ENCODE measurements at places on chromosomes 5 and 9.

- no peak for DNase-seq
Measured at GRCh38 chr5:30650311-30650710, 543.2 kb upstream of the CDH6 start.

GRCh38 chr9:127004946-127005769 lies 90.6 kb downstream of the RALGPS1 start:
- DNase-seq: peak; percentile 75

DNA sequence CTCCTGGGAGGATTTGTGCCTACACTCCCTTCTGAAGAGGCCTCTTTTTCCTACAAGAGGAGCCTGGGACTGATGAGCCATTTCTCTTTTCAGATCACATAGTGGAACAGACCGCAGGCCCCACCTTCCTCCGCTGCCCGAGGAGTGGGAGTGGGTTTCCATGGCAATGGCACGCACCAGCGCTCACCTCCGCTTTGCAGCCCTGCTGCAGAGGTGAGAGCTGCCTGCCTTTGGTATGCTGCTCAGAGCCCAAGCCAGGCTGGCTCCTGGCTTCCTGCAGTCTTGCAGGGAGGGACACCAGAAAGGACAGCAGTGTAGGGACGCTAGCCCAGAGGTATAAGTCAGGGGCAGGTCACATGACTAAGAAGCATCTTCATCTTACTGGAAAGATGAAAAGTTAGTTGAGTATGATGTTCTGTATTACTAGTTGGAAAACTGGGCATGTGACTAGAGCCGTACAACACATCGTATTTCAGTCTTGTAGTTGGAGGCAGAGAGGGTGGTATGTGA lies 12.4 kb downstream of the PTTG1 start:
- peak; percentile 5 for DNase-seq

GRCh38 chr5:63563008-63563917 lies 399.0 kb downstream of the HTR1A start:
- DNase-seq: no peak

DNA sequence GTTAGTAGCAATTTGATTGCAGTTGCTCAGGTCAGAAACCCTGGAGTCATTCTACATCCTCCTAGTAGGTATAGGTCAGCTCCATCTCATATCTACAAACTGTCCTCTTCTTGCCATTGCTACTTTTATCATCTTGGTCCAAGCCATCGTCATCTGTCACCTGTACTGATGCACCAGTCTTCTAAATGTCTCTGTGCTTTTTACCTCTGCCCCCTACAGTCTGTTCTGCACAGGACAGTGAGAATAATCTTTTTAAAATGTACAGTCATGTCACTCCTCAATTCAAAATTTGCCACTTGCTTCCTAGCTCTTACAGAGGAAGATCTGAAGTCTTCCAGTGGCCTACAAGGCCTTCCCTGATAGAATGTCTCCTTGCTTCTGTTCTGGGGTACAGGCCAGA lies 6.8 kb downstream of the NNT start:
- no peak for DNase-seq

DNA sequence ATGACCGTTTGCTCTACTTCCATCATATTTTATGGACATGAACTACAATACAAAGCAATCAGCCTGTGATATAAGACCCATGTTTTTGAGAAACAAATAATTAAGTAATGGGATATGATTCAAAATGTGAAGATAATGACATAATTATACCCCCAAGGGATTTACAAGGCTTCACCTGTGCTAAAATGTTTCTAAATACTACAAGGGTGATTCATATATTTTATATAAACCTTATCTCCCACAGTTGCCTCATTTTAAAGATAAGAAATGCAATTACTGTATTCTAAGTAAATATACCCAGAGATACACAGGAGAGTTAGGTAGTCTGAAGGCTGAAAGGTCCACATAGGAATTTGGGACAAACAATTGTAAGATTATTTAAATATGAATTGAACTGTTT lies 662.0 kb upstream of the CHD1 start:
- DNase-seq: no peak

DNA sequence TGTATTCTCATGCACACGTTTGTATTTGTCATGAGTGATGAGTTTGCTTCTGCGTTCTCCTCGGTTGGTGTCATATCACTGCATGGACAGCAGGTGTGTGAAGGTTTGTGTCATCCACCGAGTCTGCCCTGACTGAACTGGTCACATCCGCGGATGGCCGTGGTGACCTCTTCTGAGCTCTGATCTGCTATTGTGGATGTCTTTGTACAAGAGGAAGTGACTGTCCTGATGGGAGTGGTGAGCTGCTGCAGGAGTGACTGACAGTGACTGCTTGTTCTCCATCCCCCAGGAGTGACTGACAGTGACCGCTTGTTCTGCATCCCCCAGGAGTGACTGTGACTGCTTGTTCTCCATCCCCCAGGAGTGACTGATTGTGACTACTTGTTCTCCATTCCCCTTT lies 69.9 kb downstream of the EHMT1 start:
- DNase-seq: no peak

- no peak for DNase-seq
Measured at GRCh38 chr9:115633104-115633503, 515.1 kb upstream of the TNC start.

DNA sequence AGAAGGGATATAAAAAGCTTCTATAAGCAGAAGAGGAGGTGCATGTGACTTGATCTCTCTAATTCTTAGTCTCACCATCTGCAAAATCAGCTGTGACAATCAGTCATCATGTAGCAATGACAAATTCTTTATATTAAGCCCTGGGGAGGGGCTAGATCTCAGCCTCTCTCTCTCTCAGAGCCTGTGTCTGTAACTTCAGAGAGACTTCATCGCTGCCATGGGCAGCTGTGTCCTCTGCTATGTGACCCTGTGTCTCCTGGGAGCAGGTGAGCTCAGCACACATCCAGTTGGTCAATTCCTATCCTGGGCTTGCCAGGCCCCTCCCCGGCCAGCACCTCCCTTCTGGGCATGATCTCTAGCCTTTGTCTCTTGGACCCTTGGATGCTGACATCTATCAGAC lies 109.6 kb downstream of the ANKRD18B start:
- no peak for DNase-seq

GRCh38 chr5:148739023-148739422 lies 84.7 kb upstream of the HTR4 start:
- DNase-seq: no peak

DNA sequence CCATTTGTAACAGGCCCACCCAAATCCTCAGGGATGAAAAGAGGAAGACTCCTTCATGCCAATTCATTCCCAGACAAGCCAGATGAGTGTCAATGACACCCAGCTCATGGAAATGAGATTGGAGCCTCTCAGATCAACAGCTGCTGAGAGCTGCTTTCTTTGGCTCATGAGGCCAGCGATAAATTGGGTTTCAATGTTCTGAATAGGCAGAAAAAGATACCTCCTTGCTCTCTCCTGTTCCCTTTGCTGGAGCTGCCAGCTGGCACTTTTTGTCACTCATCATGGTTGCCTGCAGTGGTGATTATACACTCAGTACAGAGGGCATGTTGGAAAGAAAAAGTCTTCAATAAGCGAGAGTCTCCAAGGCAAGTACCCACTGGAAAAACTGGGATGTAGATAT lies 47.1 kb downstream of the SH3RF2 start:
- DNase-seq: no peak

DNA sequence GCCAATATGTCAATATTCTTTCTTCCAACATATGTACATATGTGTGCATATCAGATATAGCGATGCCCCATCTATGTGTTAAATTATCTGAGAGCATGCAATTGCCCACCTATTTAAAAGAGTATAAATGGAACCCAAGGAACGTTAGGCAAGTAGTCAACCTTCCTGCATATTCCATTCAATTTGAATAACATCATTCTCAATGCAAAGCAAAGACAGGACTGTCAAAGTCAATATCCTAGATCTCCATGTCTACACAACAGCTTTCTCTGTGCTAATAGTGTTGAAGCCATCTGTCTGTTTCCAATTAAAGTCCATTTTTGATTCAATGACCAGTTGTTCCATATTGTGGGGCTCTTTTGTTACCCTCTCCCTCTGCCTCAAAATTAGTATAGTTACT lies 85.3 kb upstream of the COX7C start:
- no peak for DNase-seq

DNA sequence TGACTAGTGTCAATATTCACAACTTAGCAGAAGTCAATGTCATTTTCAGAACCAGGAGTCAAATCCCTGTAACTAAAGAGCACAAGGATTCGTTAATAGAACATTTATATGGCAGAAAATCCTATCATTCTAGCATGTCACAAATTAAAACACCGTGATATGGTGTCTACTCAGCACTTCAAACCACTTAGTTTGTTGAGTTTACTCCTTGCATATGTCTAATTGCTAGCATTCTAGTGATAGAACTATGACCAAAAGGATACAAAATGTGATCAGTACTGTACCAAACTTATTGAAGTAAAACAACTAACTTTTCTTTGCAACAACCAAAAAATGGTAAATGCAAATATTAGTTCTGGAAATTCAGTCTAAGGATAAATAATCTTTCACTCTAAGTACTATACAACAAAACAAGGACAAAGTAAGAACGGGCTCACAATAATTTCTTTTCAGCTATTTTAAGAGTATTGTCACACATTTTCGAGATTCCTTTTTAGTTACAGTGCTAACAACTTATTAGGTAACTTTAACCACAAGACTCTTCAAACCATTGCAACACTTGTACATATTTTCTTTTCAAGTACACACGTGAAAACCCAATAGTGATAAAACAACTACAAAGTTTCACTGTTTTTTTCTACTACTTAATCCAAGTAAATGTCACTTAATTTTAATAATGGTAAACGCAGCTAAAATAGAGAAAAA lies 845.2 kb upstream of the CDH10 start:
- DNase-seq: no peak

DNA sequence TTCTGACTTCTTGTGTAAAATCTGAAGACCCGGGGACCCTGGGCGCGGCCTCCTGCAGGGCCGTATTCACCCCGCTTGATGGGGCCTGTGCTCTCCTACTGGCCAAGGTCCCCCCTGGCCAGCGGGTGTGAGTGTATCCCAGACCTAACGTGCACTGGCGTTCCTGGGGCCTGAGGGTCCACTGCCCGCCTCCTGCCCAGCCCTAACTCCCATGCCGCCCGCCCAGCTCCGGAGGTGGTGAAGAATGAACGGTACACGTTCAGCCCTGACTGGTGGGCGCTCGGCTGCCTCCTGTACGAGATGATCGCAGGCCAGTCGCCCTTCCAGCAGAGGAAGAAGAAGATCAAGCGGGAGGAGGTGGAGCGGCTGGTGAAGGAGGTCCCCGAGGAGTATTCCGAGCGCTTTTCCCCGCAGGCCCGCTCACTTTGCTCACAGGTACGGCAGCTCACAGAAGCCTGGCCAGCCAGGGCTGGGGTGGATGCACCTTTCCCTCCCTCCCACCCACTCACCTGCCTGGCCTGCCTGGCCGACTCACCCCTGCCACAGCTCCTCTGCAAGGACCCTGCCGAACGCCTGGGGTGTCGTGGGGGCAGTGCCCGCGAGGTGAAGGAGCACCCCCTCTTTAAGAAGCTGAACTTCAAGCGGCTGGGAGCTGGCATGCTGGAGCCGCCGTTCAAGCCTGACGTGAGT lies 9.5 kb downstream of the GRK6 start:
- no peak for DNase-seq

DNA sequence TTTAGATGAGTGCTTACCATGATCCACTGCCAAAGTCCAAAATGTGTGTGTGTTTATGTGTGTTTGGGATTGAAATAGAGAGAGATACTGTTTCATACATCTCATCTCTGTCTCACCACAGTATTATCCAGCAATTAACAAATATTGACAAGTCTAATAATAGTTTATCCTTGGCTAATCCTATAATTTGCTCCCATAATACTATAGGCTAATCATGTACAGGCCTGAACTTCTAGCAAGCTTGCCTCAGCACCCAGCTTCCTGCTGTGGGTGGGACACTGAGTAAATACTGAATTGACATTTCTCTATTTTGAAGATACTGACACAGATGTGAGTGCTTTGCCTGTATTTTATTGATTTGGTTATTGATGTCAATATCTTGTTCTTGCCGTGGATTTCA lies 35.3 kb upstream of the KCNV2 start:
- DNase-seq: no peak

DNA sequence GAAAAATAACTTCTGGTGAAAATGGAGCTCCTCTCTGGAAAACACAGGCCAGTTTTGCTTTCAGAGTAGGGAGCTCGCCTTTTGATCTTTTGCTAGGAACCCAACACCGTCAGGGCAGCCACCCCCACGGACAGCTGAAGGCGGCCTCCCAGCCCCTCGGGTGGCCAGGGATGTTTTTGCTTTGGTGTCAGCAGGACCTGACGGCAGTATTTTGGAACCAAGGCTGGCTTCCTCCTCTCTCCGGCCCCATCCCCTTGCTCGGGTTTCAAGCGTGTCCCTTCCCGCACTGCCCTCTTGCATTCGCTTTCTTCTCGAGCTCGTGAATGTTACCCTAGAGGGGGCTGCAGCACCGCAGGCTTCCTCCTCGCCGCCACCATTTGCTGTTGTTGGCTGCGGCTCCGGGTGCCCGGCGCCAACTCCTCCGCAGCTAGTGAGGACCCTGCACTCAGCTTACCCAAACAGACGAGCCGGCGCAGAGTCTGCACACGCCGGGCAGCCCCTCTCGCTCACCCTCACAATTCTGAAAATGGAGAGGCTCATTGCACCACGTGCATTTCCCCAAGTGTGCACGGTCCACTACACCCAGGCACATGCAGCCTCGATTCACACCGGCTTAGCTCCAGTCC lies 35.5 kb upstream of the ADAMTSL1 start:
- DNase-seq: no peak

DNA sequence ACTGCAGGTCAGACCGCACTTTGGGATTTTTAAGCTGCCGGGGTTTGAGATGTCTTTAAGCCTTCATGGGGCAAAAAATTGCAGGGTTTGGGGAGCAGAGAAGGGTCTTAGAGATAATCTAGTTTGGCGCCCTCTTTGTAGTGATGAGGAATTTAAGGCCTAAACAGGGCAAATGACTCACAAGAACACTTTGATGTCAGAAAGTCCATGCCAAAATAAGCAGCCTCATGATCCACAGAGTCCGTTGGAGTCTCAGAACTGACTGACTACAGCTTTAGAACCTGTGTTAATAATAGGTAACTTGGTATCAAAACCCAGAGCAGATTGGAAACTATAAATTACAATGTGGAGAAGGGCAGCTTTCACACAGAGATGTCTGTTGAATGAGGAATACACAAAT lies 35.9 kb upstream of the PTGS1 start:
- DNase-seq: no peak

GRCh38 chr9:99809586-99810319 lies 11.9 kb upstream of the NR4A3 start:
- DNase-seq: no peak

DNA sequence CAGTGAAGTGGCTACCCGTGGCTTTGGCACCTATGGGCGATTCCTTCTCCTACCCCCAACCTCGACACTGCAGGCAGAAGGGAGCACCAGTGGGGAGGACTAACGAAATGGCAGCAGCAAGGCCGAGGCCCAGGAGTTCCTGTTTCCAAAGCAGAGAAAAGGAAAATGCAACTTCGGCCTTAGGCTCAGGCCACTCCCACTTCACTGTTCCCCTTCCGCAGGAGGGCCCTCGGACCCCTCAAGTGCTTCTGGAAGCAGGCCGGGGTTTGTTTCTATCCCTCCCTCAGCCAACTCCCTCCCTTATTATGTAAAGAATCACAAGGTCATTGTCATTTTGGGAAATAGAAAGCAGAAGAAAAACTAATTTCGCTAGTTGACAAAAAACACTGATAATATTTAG lies 36.4 kb upstream of the NKX2-5 start:
- DNase-seq: no peak

GRCh38 chr9:35760651-35761050 lies 6.6 kb upstream of the MSMP start:
- DNase-seq: no peak

All from CD4-positive, alpha-beta T cell treated with Interleukin-6 for 4 hours (primary cell).